ENCODE measurements at places on chromosomes 5 and 9. TPM values are rescaled to one million over a fixed set of nuclear protein-coding genes. Genes with fewer than 3 reads are reported as not detected.

DNA sequence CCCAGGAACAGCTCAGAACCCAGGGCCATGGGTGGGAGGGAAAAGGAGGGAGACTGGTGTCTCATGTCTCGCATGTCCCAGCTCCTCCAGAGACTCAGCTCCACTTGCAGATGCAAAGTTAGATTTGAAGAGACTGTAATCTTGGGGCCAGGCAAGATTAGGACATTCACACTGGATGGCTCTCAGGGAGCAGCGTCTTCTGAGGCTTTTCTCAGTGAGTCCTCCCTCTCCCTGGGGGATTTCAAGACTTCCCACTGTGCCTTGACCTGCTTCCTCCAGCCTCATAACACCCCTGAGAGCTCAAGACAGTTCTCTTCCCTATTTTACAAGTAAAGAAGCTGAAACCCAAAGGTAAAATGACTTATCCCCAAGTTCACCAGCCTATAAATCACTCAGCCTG lies 10.5 kb upstream of the TCOF1 start:
- no peak for DNase-seq

DNA sequence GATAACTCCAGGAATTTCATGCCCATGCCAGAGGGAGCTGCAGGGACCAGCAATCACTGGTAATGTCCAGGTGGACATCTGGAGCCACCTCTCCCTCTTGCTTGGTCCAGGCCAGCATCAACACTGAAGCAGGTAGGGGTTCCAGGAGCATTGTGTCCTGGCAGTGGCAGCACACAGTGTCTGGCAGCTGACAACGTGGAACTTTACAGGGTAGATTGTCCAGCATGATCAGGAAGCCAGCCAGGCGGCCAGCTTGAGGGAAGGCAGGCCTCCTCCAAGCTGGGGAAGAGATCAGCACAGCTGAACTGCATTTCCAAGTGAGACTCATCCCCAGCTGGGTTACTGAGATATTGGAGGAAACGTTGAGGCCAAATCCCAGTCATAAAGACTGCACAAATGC lies 82.6 kb upstream of the RASGRF2 start:
- DNase-seq: no peak

PCDHGA6 gene
- polyA plus RNA-seq: 6.5 TPM

LCN10 gene
- polyA plus RNA-seq: 0.56 TPM

GRCh38 chr5:127830829-127831598 lies 127.8 kb downstream of the CCDC192 start:
- no peak for DNase-seq

FAM174A gene
- 35.9 TPM for polyA plus RNA-seq

GRCh38 chr5:179142434-179143198 lies 82.4 kb downstream of the ZNF354C start:
- no peak for DNase-seq

DNA sequence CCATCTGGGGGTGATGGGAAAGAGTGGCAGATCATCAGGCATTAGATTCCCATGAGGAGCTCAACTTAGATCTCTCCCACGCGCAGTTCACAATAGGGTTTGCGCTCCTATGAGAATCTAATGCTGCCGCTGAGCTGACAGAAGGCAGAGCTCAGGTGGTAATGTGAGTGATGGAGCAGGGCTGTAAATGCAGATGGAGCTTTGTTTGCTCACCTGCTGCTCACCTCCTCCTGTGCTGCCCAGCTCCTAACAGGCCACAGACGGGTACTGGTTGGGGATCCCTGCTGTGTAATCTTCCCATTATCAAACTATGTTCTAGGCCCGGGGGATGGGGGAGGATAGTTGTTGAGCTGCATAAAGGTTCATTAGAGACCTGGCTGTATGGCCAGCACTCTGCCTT lies 58.4 kb downstream of the UGCG start:
- DNase-seq: no peak

PLAC8L1 gene
- 0.57 TPM for polyA plus RNA-seq

- DNase-seq: no peak
Measured at GRCh38 chr5:115329475-115329874, 33.0 kb upstream of the CCDC112 start.

DNA sequence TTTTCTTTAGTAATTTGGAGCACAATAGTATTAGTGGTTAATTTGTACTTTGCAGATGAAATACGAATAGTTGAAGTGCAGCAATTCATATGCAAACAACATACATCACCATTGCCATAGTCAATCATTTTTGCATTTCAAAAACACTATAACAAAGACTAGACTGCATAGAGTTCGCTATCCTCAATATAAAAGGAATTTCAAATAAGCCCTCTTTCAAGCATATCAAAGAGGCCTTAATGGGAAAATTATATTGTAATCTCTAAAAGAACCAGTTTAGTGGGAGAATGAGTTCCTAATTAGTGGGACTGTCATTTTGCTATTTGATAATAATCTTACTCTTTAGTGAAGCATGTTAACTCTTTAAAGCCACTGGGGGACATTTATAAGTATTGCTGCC lies 2302.3 kb upstream of the C9orf72 start:
- DNase-seq: no peak

GABRA6 gene
- polyA plus RNA-seq: not detected

SPINK5 gene
- polyA plus RNA-seq: 0.63 TPM

DNA sequence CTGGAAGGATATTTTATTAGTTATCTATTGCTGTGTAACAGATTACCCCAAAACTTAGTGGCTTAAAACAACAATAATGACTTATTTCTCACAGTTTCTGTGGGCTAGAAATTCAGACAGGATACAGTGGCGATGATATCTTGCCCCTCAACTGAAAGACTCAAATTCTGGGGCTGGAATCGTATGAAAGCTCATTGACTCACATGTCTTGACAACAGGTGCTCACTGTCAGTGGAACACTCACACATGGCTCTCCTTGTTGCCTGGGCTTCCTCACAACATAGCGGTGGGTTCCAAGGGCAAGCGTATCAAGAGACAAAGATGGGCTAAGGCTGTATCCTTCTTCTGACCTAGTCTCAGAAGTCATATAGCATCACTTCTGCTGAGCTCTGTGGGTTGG lies 3.7 kb upstream of the GNPDA1 start:
- no peak for DNase-seq

- no peak for DNase-seq
Measured at GRCh38 chr9:131006601-131007000, 2.4 kb upstream of the LAMC3 start.

GRCh38 chr5:149220750-149221149 lies 50.9 kb upstream of the AFAP1L1 start:
- DNase-seq: no peak

IL3 gene
- polyA plus RNA-seq: not detected

- no peak for DNase-seq
Measured at GRCh38 chr5:40442346-40442745, 237.4 kb upstream of the PTGER4 start.

PPIC gene
- 45.6 TPM for polyA plus RNA-seq

GRCh38 chr5:108093186-108093585 lies 288.7 kb downstream of the FBXL17 start:
- no peak for DNase-seq

NUTM2F gene
- polyA plus RNA-seq: not detected

- DNase-seq: no peak
Measured at GRCh38 chr5:163566678-163567077, 61.3 kb downstream of the MAT2B start.

DNA sequence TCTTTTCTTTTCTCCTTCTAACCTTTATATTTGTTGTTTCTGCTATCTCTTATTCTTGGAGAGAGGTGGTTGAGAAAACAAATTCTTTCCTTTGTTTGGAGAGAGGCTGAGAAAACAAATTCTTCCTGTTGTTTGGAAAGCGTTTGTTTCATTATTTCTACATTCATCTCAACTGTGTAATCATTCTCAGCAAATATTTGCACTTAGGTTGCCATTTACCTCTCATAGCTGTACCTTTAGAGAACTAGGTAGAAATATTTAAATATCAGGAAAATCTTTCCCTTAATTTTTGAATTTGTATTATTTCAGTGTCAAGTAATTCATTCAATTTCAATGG lies 1824.4 kb upstream of the CDH9 start:
- DNase-seq: no peak

SLC6A19 gene
- polyA plus RNA-seq: 42.2 TPM

DNA sequence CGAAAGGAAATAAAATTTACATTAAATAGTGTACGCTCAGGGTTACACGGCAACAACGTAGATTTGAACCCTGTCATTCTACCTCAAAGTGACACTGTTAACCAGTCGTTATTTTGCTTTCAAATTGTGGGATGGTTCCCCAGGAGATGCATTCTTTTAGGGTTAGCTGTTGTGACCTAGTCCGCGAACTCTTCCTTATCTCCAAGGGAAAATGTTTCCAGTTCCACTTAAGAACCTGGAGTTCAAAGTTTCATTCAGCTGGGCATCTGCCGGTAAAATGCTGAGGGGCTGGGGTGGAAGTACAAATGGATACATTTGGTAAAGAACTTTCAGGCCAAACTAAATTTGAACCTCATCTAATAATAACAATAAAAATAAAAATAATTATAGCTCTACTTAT lies 264.6 kb downstream of the NR3C1 start:
- DNase-seq: no peak

CARTPT gene
- not detected for polyA plus RNA-seq

DNA sequence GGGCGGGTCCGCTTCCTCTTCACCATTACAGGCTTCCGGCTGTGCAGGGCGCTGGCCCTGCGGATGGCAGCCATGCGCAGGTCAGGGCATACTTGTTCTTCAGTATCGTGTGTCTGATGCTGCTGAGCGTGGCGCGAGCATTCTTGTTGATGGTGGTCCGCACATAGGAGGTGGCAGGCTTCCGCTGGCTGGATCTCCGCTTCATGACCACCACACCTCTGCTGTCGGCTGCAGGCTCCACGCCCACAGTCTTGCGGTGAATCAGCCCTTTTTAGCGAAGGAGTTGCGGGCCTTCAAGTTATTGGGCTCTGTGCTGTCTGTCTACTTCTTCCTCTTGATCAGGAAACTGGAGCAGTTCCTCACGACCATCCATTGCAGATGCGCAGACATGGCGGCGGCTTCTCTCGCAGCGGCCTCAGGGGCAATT lies 62.4 kb upstream of the ZNF608 start:
- DNase-seq: no peak

TLR4 gene
- 9.9 TPM for polyA plus RNA-seq

- DNase-seq: no peak
Measured at GRCh38 chr5:149404746-149405549, 25.9 kb upstream of the IL17B start.

DOCK2 gene
- polyA plus RNA-seq: 2.3 TPM

C5orf52 gene
- polyA plus RNA-seq: not detected

DNA sequence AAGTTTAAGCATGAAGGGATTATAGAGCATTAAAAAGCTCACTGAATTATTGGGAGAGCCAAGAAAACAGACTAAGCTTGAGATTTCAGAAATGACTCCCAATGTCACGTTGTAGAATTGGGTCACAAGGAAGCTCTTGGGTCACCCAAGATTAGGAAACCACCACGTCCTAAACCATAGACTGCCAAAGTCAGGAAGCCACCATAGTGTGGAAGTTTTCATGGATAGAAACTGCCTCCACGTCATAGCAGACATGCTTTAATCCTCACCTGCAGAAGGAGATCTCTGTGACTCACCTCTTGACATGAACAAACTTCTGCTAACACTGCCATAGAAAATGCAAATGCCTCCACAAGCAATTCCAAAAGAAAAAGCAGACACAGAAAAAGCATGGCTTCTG lies 106.3 kb downstream of the SLC1A3 start:
- DNase-seq: no peak

GRCh38 chr5:161863811-161864210 lies 15.9 kb downstream of the GABRA1 start:
- no peak for DNase-seq

ST8SIA4 gene
- 6.9 TPM for polyA plus RNA-seq

DNA sequence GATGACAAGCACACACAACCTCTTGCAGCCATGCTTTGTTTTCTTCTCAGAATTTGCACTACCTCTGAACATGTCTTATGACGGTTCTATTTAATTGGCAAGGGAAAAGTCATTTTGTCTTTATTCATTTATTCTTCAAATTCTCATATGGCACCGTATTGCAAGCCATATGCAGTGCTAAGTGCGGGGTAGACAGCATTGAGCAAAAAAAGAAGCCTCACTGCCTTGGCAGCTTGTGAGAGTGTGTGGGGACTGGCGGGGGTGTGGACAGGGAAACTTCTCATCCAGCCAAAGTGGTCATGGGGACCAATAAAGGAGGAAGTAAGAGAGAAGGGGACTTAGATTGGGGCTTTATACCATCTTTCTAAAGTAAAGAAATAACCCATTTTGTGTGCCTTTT lies 160.0 kb downstream of the CDH12 start:
- no peak for DNase-seq

DNA sequence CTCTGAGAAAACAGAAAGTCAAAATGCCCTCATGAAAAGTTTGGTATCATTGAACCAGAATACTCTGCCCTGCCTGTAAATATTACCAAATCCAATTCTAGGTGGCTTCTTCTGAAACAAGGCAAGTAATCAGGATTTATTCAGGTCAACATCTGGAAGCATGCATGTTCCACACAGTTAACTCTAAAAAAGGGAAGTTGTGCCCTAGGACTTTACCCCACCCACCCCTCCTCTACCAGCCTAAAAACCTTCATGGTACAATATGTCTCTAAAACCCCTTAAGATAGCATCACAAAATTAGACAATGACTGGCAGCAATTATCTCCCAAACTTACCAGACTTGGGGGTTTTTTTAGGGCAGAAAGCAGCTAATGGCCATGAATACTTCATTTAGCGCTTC lies 414.8 kb upstream of the SLC30A5 start:
- DNase-seq: no peak

DNA sequence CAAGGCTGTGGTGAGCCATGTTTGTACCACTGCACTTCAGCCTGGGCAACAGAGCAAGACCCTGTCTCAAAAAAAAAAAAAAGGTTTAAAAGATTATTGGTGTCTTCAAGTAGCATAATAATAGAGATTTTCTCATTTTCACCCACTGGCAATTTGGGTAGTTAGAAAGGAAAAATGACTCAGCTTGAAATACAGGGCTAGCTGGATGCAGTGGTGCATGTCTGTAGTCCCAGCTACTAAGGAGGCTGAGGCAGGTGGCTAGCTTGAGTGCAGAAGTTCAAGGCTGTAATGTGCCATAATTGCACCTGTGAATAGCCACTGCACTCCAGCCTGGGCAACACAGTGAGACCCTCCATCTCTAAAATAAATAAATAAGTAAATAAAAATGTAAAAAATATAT lies 111.1 kb downstream of the ARRDC3 start:
- DNase-seq: no peak

- no peak for DNase-seq
Measured at GRCh38 chr9:95753762-95754465, 121.6 kb upstream of the ERCC6L2 start.

GRCh38 chr9:113578279-113578865 lies 114.8 kb downstream of the RGS3 start:
- DNase-seq: no peak

GRCh38 chr5:1930880-1931603 lies 48.3 kb upstream of the IRX4 start:
- DNase-seq: no peak

- DNase-seq: no peak
Measured at GRCh38 chr5:163360656-163361055, 76.7 kb upstream of the CCNG1 start.

- DNase-seq: no peak
Measured at GRCh38 chr9:90727488-90727887, 74.1 kb upstream of the SYK start.

GRCh38 chr5:179901915-179902762 lies 5.6 kb downstream of the TBC1D9B start:
- no peak for DNase-seq

- DNase-seq: no peak
Measured at GRCh38 chr9:133979921-133980863, 11.9 kb downstream of the VAV2 start.

All from right renal pelvis (tissue), 4 donors.